Left lung (tissue), 14 donors: ENCODE measurements at places on chromosomes 2 and 18. TPM values are rescaled to one million over a fixed set of nuclear protein-coding genes. Genes with fewer than 3 reads are reported as not detected.

DNA sequence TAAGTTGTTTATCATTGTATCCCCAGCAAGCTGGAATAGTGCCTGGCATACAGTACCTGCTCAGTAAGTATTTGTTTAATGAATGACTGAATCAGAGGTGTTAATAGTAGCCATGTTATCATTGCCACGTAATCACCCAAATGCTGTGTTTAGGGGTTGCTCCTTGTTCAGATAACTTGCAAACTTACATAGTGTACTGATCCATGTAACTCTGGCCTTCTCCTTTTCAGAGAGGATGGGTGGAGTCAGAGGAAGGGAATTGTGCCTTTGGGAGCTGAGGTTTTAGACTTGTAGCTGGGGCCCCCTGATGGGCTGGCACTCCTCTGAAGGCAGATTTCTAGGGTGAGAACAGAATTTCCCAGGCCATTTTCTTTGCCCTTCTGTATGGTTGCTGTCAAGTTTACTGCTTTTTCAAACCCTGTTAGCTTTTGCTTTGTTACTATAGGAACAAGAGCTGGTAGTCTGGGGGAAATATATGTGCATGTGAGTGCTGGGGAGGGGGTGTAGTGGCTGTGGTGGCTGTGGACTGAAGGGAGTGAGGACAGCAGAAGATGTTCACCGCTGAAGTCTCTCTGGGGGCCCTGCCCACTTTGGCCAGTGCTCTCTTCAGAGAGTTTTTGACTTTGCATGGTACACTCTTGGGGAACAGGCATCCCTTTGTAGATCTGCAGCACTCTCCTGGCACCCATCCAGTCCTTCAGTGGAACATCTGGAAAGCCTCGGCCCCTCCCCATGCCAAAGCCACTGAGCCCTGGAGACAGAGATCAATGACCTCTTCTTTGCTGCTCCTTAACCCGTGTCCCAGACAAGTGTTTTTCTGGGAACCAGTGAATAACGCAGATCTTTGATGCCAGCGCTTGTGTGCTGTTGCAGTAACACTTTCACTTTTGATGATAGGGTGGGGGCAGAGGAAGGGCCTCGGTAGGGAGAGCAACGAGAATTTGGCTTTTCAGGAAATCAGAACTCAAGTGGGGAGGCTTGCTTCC is 209.0 kb downstream of the PRKCE start:
- DNase-seq = peak; percentile 48

DNA sequence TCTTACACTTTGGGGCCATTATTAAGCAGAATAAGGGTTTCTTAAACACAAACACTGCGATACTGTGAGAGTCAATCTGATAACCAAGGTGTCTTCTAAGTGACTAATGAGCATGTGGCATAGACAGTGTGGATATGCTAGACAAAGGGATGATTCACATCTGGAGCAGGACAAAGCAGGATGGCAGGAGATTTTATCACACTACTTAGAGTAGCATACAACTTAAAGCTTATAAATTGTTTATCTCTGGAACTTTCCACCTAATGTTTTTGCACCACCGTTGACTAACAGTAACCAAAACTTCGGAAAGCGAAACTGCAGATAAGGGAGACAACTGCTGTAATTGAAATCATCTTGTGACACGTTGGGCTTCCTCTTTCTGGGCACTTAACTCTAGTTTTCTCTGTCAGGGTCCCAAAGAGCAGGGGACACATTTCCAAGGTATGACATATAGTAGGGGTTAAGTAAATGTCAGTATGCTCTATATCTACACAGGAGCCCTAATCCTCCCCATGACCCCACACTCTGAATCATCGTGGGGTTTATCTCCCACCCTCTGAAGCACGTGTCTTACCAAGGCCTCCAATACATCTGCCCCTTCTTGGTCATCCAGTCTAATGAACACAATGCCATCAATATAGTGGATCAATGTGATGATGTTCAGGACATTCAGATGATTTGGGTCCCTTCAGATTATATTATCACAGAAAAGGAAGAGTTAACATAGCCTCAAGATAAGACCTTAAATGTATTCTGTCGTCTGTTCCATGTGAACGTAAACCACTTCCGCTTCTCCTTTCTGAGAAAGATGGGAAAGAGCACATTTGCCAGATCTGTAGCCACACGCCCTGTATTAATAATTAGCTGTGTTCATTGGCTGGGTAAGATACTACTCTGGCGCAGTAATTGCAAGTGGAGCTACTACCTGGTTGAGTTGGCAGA is 78.7 kb downstream of the FTCDNL1 start:
- DNase-seq = no peak

DNA sequence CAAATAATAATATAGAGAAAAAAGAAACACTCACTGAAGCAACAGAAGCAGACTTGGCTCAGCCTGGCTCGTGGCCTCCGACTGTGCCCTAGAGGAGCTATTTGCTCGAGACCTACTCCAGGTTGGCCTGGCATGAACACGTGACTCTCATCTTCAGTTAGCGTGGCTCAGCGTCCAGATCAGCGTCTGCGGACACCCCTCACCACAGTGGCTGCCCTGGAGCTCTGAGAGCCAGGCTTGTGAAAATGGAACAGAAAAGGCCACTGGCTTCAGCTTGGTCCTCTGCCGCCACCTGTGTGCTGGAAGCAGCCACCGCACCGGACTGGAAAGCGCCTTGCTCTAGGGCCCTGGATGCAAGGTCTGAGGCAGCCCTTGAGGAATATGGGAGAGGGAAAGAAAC is 1184.0 kb upstream of the GYPC start:
- DNase-seq = no peak

- no peak for DNase-seq
Measured at GRCh38 chr2:60335533-60336237, 217.8 kb downstream of the BCL11A start.

- DNase-seq = no peak
Measured at GRCh38 chr2:68835621-68836020, 35.6 kb downstream of the BMP10 start.

DNA sequence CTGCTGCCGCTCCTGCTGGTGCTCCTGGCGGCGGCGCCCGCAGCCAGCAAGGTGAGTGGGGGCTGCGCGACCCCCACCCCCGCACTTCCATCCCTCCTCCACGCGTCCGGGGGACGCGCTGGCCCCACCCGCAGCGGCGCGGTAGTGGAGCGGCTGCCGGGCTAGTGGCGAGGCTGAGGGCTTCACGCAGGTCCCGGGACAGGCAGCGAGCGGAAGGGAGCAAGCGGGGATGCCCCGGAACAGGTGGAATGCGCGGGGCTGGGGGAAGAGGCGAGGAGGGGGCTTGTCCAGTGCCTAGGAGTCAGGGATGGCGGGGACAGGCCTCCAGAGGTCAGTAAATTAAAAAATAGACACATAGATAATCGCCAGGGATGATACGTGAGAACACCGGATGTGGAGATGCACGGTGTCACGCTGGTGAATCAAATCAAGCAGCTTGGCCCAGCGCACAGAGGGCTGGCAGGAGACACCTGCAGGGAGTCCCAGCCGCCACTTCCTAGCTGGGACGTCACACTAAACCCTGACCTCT is 403 bp downstream of the COL4A3 start:
- DNase-seq = peak; percentile 44

- no peak for DNase-seq
Measured at GRCh38 chr2:128320192-128320905, 1.7 kb upstream of the HS6ST1 start.

- DNase-seq = no peak
Measured at GRCh38 chr2:5749347-5749746, 57.2 kb downstream of the SOX11 start.

DNA sequence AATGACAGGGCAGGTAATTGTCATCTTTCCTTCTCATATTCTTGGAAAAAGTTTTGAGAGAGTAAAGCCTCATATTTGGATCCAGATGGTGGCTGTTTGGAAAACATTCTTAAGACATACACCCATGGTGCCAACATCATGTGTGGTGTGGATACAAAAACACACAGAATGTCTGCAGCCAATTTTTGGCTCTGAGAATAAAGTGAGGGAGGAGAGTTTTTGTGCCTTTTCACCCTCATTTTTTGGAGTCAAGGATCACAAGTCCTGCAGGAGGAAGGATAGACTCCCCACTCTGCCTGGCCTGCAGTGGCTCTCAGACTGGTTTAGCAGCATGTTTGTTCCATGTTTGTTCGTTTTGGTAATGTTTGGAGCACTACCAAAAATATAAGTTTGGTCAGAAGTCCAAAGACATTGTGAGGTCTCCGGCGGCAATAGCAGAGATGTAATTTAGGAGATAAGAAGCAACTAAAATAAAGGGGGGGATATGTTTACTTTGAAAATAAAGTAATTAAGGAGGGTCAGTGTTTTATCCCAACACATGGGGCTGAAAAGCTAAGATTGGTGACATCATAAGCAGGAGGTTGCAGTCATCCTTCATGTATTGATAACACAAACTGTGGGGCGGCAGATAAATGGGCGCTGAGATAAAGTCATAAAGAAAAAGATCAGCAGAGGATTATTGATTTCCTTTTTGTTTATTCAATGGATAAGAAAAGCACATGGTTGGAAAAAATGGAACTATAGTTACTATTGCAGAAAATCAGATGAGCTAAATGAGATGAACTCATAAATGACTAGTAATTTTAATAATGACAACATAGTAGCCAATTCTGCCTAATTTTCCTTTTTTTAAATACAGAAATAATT is 655 bp downstream of the NOSTRIN start:
- DNase-seq = no peak

DNA sequence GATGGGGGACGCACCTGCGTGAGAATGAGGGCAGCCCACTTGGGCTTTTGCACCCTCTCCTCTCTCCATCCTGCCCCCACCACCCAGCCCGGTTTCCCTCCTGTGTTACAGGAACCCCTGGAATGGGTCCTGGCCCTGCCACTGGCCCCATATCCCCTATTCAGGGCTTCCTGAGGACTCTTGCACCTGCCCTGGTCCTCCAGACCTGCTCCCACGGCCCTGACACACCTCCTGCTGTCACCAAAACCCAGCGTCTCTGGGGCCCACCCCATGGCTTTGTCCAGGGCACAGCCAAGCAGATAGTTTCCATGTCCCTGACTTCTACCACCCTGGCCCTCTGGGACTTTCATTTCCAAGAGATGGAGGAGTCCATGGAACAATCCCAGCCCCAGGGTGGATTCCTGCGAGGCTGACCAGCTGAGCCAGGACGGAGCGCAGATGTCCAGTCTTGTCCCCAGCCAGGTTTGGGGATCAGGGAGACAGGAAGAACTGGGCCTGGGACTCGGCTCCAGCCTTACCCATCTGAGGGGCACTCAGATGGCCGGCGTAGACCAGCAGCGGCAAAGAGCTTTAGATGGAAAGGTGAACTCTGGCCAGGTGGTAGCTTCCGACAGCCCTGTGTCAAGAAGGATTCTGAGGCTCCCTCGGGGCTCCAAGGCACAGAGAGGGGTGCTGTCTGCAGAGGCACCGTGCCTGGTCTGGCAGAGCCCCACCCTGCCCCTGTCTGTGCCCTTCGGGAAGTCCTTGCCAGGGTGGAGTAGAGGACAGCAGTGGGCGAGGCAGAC is 12.0 kb downstream of the GPR35 start:
- no peak for DNase-seq

GRCh38 chr2:24984912-24985311 is 13.2 kb upstream of the DNAJC27 start:
- peak; percentile 96 for DNase-seq

DNA sequence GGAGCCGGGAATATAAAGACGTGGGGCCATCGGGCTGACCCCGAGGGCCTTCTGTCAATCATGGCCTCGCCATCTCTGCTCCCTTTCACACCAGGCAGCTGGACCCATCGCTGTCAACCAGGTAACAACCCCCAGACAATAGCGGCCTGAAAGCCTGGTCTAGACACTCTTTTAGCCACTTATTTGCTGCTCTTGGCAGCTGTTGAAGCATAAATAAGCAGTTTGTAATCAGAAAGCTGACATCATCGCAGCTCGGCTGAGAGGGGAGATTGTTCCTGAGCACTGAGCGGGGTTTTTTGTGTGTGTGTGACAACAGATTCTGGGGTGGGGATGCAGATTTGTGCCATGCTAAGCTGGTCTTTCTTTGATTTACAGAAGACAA is 423.6 kb upstream of the POU3F3 start:
- DNase-seq = no peak

DNA sequence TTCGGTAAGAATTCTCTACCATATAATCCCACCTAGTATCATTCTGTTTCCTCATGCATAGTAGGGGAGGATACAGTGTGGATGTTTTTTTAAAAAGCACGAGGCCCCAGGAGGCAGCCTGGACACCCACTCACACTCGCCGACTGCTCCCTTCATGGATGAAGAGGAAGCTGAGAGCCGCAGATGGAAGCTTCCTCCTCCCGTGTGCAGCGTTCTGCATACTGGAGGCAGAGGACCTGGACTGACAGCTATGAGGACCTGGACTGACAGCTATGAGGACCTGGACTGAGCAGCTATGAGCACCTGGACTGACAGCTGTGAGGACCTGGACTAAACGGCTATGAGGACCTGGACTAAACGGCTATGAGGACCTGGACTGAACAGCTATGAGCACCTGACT is 234.4 kb downstream of the NDUFA10 start:
- DNase-seq = no peak

DNA sequence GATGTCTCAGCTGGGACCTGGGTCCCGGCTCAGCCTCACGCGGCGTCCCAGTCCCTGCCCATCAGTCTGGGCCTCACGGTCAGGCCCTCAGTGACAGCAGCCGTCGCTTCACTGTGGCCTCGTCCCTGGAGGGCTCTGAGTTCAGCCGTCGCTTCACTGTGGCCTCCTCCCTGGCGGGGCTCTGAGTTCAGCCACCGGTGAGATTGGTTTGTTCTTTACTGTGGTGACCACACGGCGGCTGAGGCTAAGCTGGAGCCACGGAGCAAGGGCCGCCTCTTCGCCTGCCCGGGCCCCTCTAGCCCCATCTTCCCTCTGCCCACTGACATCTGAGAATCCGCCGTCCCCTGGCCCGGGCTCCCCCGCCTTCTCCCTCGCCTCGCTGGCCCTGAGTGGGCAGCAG is 51.2 kb downstream of the NFATC1 start:
- no peak for DNase-seq

DNA sequence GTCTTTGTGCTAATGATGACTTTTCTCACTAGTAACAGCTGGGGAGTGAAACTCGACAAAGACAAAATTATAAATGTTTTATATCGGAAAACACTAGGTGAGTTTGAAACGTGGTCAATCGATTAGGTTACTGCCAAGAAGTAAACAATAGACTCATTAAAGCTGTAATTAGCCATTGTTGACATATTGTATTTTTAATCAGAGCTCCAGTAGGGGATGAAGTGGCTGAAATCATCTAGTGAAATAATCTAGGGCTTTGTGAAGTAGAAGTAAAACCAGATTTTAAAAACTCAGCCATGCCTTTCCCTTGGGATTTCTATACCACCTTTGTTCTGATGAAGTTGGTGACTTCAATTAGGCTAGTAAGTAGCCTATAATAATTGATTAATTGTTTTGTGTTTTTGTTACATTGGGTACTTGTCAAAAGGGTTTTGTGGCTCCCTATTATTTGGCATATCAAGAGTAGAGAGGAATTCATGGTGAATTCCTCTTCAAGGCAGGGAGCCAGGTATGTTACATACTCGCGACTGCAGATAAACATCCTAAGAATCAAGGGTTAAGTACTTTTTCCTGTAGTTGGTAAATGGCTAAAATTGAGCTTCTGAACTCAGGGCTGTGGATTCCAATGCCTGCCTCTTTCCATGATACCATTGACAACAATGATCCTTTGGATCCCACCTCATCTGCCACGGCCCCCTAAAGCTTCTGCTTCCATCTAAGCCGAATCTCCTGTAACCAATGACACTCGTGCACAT is 31.6 kb downstream of the RAB27B start:
- no peak for DNase-seq

GRCh38 chr18:60671021-60671420 is 298.4 kb upstream of the MC4R start:
- DNase-seq = no peak

The SIX2 gene
- polyA plus RNA-seq = 0.29 TPM

The LCT gene
- 0.07 TPM for polyA plus RNA-seq

The OR6B2 gene
- not detected for polyA plus RNA-seq

The MAPK4 gene
- 1.8 TPM for polyA plus RNA-seq

The AQP12A gene
- not detected for polyA plus RNA-seq

The CDH7 gene
- polyA plus RNA-seq = 1.5 TPM

The CRYGD gene
- not detected for polyA plus RNA-seq
